ENCODE measurements at places on chromosomes 4 and X. TPM values are rescaled to one million over a fixed set of nuclear protein-coding genes. Genes with fewer than 3 reads are reported as not detected.

The IL15 gene
- 3.7 TPM for polyA plus RNA-seq

The TRAM1L1 gene
- polyA plus RNA-seq: 5.0 TPM

The TMEM255A gene
- polyA plus RNA-seq: 1.0 TPM

The MAGEC1 gene
- polyA plus RNA-seq: not detected

The GAGE12J gene
- polyA plus RNA-seq: not detected

The HERC5 gene
- 2.2 TPM for polyA plus RNA-seq

The OTC gene
- polyA plus RNA-seq: 1.4 TPM

The SPIN2A gene
- 0.68 TPM for polyA plus RNA-seq

All from pancreas (tissue), 10 donors.